A673 (cell line): ENCODE measurements at places on chromosomes 16 and 17. TPM values are rescaled to one million over a fixed set of nuclear protein-coding genes. Genes with fewer than 3 reads are reported as not detected.

KRT28 gene
- not detected in 2 replicates for total RNA-seq

TP53TG3B gene
- not detected in 2 replicates for total RNA-seq

INTS2 gene
- 26.3 and 27.4 TPM in 2 replicates for total RNA-seq

DNA sequence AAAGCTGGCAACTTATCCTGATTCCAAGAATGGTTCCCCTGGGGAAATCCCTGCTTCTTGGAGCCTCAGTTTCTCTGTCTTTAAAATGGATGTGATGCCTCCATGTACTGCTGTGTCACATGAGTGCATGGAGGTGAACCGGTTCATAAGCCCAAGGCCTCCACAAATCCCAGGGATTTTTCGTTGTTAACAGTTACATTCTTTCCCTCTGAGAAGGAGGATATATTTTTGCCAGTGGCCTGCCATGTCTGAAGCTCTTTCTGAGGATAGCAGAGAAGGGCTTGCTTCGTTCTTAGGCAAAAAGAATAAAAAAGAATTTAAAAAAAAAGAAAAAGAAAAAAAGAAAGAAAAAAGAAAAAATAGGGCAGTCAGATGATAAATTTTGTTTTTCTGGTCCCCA, 52.2 kb upstream of the CIBAR2 start:
- no peak for DNase-seq

DNA sequence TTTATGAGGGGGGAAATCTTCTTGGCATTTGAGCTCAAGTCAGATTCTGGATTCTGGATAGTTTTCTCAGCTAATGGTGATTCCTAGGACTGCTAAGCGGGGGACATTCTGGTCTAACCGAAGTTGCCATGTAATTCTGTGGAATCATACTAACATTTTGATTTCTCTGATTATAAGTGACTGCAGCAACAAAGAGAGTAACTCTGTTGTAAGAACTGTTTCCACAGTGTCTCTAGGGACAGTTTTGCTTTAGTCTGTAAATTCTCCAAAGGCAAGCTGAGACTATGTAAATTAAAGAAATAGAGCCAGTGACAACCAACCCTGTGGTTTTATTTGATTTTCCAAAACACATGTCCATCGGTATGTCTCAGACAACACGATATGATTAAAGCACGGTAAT, 286.2 kb downstream of the IRX3 start:
- DNase-seq = peak; percentile 13

DNA sequence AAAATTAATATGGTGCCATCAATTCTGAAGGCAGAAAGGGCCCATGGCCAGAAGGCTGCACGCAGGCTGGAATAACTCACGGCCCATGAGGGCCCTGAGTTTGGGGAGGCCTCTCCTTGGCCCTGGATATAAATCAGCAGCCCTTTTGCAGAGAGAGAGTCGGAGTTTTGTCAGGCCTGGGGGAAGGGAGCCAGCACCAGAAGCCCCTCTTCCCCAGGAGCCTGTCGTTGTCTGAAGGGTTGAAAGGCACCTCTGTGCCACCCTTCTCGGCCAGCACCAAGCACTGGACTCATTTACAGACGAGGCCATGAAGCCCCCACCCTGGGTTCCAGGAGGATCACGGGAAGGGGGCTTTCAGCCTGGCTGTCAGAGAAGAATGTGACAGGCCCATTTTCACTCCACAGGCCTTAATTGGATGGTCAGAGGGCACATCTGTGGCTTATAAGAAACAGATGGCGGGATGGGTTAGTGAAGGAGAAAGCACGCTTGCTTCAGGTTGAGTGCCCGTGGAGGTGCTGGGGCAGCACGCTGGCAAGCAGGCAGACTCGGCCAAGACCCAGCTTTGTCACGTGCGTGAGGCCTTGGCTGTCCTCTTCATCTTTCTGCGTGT, 140.6 kb downstream of the CLEC16A start:
- no peak for DNase-seq
